ENCODE measurements at places on chromosomes 13 and 19. TPM values are rescaled to one million over a fixed set of nuclear protein-coding genes. Genes with fewer than 3 reads are reported as not detected.

GRCh38 chr19:45999653-46000121 lies 4.4 kb downstream of the CCDC61 start:
- DNase-seq: no peak

- DNase-seq: no peak
These were observed 1193.5 kb downstream of the PCDH9 start for GRCh38 chr13:66036636-66037035.

GRCh38 chr19:51514866-51515481 lies 13.4 kb upstream of the SIGLEC12 start:
- DNase-seq: peak; percentile 60

DNA sequence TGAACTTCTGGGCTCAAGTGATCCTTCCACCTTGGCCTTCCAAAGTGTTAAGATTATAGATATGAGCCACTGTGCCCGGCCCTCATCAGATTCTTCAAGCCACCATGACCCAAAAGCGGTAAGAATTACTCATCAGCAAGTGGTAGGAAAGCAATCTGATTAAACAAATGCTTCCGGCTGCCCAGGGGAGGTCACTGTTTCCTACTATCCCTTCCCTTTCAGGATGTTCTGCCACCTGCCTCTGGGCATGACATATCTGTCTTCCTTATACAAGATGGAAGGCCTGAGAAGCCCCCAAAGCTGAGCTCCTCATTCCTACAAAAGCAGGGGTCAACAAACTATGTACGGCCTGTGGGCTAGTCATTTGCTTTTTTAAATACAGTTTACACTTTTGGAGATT lies 7.0 kb downstream of the ABHD8 start:
- no peak for DNase-seq

DNA sequence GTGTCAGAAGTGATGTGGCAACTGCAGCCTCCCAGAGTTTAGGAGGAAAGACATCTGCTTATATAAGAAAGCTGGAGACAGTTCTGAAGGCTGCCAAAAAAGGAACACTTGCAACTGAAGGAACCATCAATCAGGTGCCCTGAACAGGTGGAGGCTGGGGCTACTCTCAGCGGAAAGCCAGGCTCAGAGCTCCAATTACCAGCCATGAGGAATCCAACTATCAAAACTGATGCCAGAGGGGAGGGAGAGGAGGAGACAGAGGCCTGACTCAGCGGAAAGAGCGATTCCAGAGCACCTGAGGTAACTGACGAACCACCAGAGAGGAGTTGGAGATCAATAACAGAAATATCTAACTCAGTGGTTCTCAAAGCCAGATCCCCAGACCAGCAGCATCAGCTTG lies 24.3 kb downstream of the LEUTX start:
- peak; percentile 93 for DNase-seq

DNA sequence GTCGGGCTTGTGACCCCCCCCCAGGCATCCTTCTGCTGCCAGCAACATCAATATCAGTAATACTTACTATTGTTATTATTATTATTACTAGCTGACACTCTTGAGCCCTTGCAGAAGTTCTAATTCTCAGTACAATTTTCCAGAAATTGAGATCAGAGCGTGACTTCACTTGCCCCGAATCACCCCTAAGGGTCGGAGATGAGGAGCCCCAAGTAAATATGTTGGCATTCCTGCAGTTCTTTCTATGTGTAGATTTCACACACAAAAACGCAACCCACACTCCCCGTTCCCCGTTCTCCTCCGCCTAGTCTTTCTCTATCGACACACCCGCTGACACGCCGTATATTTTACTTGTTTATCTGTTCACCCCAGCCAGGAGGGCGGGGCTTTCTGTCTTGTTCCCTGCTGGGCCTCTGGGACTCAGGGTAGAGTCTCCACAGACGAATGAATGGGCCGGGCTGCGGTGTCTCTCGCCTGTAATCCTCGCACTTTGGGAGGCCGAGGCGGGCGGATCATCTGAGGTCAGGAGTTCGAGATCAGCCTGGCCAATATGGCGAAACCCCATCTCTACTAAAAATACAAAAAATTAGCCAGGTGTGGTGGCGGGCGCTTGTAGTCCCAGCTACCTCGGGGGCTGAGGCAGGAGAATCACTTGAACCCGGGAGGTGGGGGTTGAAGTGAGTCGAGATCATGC lies 14.7 kb downstream of the TLE5 start:
- peak; percentile 80 for DNase-seq

- DNase-seq: peak; percentile 13
These were observed 126.6 kb upstream of the UFM1 start for GRCh38 chr13:38223089-38223488.

- no peak for DNase-seq
These were observed 213.4 kb downstream of the ABCC4 start for GRCh38 chr13:95087746-95088305.

Gene SIGLEC12
- not detected for total RNA-seq

Gene SULT2A1
- not detected for total RNA-seq
